ENCODE measurements at places on chromosomes 1 and 21. TPM values are rescaled to one million over a fixed set of nuclear protein-coding genes. Genes with fewer than 3 reads are reported as not detected.
A peak's percentile ranks its signal among the peaks of the same experiment; 100 is the strongest.

The KANK4 gene
- 0.25 TPM for total RNA-seq

The RSPH1 gene
- total RNA-seq: 0.32 TPM

The FLG2 gene
- not detected for total RNA-seq

The LAMC2 gene
- total RNA-seq: 2.4 TPM

The TTLL10 gene
- not detected for total RNA-seq

The CATSPER4 gene
- total RNA-seq: not detected

The SYCP1 gene
- not detected for total RNA-seq

The CFAP107 gene
- not detected for total RNA-seq

The TMEM52 gene
- total RNA-seq: not detected

The PTPRC gene
- 0.86 TPM for total RNA-seq

DNA sequence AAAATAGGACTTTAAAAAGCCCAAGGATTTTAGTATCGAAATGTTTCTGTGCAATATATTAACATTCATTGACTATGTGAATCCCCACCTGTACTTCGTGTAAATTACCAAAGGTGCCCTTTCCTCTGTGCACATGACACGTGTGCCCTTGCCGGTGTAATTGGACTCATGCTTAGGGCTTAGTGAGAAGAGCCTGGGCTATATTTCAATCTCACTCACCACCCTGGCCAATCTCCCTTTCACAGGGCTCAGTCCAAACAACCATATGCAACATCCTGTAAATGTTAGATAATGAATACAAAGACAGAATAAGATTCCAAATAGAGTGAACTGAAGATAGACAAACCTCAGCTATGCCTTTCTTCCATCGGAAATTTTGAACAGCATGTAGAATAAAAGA is 564.3 kb downstream of the USP25 start:
- no peaks in the 10 kb centered on the region for H3K36me3 ChIP-seq
- no peak overlapping the region for H3K4me3 ChIP-seq
- H3K27ac ChIP-seq: no peak overlapping the region
- H3K27me3 ChIP-seq: no peaks in the 10 kb centered on the region
- no peaks in the 10 kb centered on the region for H3K4me1 ChIP-seq

GRCh38 chr1:9203511-9203982 is 31.0 kb upstream of the H6PD start:
- H3K4me3 ChIP-seq: no peak overlapping the region
- no peaks in the 10 kb centered on the region for H3K36me3 ChIP-seq
- no peak for DNase-seq
- H3K27ac ChIP-seq: no peak overlapping the region
- no peaks in the 10 kb centered on the region for H3K27me3 ChIP-seq

DNA sequence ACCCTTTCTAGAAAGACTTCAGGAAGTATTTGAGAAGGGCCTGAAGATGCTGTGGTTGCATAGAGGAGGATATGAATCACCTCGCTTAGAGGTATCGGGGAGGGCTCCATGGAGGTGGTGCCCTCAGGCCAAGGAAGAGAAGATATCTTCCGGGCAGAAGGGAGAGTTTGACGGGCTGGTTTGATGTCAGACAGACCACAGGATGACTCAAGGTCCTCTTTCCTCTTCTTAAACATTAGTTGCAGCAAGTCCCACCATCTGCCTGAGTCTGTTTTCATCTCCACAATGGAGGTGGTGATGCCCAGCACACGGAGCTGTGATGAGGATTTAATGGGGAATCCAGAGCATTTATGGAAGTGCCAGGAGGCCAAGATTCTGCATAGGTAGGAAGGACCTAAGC is 25.1 kb upstream of the RUNX3 start:
- peak; percentile 70 for DNase-seq
- no peaks in the 10 kb centered on the region for H3K36me3 ChIP-seq
- no peak overlapping the region for H3K27ac ChIP-seq
- H3K4me3 ChIP-seq: no peak overlapping the region
- H3K4me1 ChIP-seq: 0 out of 2 replicates have a peak, but pooled peaks cover 8% of the 10 kb centered on the region
- no peaks in the 10 kb centered on the region for H3K27me3 ChIP-seq

DNA sequence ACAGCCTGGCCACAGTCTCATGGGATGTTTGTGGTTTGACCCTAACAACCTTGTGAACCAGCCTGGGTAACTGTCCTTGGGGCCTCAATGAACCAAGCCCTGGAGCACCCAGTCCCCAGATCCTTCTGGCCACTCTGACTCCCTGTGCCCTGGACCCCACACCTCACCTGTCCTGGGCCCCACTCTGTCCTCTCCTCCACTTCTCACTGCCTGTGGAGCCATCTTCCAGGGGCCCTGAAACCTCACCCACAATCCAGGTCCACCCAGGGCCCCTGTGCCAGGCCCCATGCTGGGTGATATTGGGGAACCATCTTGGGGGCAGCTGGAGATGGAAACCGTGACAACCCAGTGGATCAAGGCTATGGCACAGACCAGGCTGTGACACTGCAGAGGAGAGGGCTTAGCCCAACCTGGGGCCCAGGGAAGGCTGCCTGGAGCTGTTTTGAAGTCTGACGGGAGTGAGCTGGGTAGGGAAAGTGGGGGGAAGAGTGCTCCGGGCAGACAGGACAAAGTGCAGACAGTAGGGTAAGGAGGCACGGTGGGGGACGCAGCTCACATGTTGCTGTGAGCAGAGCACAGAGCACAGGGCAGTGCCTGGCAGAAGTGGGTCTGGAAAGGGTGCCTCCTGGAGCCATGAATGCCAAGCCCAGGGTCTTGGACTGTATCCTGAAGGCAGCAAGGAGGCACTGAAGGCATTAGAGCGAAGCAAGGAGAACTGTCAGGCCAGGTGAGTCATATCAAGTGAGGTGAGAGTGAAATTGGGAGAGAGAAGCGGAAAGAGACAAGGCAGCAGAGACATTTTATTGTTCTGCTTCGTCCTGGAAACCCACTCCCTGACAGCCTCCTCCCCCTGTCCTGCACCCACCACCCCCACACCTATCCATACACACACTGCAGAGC is 12.1 kb upstream of the LRP8 start:
- peaks cover 5% of the 10 kb centered on the region for H3K4me1 ChIP-seq
- no peak for DNase-seq
- no peak overlapping the region for H3K4me3 ChIP-seq
- no peak overlapping the region for H3K27ac ChIP-seq
- peaks cover 20% of the 10 kb centered on the region for H3K27me3 ChIP-seq

- H3K27me3 ChIP-seq: peaks cover 29% of the 10 kb centered on the region
- H3K27ac ChIP-seq: no peak overlapping the region
- no peak for DNase-seq
- H3K4me3 ChIP-seq: no peak overlapping the region
- H3K36me3 ChIP-seq: no peaks in the 10 kb centered on the region
- H3K4me1 ChIP-seq: no peaks in the 10 kb centered on the region
Observed at GRCh38 chr1:101382135-101382534, 145.3 kb downstream of the S1PR1 start.

DNA sequence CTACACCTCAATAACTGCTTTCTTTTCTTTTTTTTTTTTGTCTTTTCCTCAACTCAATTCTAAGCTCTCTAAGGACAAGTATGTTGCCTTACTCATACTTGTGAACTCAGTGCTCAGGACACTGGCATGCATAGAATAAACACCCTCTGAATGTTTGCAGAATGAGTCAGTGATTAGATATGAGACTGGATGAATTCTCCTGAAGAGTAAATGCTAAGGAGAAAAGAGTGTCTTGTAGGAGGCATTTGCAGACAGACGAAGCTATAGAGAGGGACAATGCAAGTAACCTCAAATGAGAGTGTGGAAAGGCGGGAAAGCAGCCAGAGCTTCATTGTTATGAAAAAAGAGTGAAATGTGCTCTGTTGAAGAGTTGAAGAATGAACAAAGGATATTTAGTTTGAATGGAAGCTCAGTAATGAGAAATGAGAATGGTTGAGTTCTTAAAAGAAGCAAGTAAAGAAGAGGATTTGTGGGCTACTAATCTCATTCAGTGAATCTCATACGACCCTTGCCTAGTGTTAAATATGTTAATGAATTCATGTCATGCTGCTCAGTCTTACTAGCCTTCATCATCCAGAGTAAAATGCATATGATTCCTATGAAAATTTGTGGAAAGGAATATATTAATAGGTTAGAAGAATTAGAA is 166.1 kb upstream of the DPYD start:
- no peaks in the 10 kb centered on the region for H3K36me3 ChIP-seq
- peaks cover 29% of the 10 kb centered on the region for H3K4me1 ChIP-seq
- peak; percentile 94 for DNase-seq

- H3K27ac ChIP-seq: peak overlapping the region; percentile 23
- DNase-seq: peak; percentile 67
- peak overlapping the region; percentile 22 for H3K4me3 ChIP-seq
- no peaks in the 10 kb centered on the region for H3K36me3 ChIP-seq
Observed at GRCh38 chr1:94094469-94095111, 26.4 kb downstream of the ABCA4 start.

GRCh38 chr1:149986486-149987296 is 23.8 kb downstream of the OTUD7B start:
- H3K4me3 ChIP-seq: peak overlapping the region; percentile 64
- H3K36me3 ChIP-seq: no peaks in the 10 kb centered on the region
- DNase-seq: peak; percentile 87
- no peaks in the 10 kb centered on the region for H3K27me3 ChIP-seq
- H3K27ac ChIP-seq: peak overlapping the region; percentile 68
- H3K4me1 ChIP-seq: peaks cover 37% of the 10 kb centered on the region

GRCh38 chr1:102241431-102242338 is 245.0 kb upstream of the OLFM3 start:
- no peak overlapping the region for H3K27ac ChIP-seq
- H3K27me3 ChIP-seq: no peaks in the 10 kb centered on the region
- H3K4me3 ChIP-seq: no peak overlapping the region
- no peaks in the 10 kb centered on the region for H3K4me1 ChIP-seq
- DNase-seq: no peak
- H3K36me3 ChIP-seq: no peaks in the 10 kb centered on the region

DNA sequence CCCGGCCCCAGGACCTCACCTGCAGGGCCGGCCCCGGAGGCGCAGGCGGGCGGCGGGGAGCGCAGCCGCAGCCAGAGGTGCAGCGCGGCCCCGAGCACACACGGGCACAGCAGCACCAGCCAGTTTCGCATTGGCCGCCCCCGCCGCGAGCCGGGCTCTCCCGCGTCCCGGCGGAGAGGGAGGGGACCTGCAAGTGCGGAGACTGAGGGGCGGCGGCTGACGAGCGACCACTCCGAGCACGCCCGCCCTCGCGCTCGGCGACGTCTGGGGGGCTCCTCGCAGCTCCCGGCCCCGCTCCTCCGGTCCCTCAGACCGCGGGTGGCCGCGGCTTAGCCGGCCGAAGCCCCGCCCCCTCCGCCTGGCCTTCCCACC is at the start of gene B3GALNT2:
Gene B3GALNT2, minus strand, starts transcription at position 331 of the 372 bp plus-strand sequence. Its CDS starts 200 bp downstream, at position 131.
- no peaks in the 10 kb centered on the region for H3K36me3 ChIP-seq
- peak within 1 kb of the TSS; percentile 98 for H3K27ac ChIP-seq
- H3K4me1 ChIP-seq: peaks cover 20% of the 10 kb centered on the region
- H3K27me3 ChIP-seq: no peaks in the 10 kb centered on the region
- DNase-seq: no peak
- peak within 1 kb of the TSS; percentile 88 for H3K4me3 ChIP-seq

- no peak for DNase-seq
- peak overlapping the region; percentile 72 for H3K4me3 ChIP-seq
- H3K36me3 ChIP-seq: no peaks in the 10 kb centered on the region
- no peaks in the 10 kb centered on the region for H3K27me3 ChIP-seq
- peak overlapping the region; percentile 97 for H3K27ac ChIP-seq
Observed at GRCh38 chr1:39205781-39206464, 1.4 kb downstream of the MACF1 start.

- DNase-seq: no peak
- no peaks in the 10 kb centered on the region for H3K4me1 ChIP-seq
Observed at GRCh38 chr1:59927213-59927612, 640 bp upstream of the CYP2J2 start.

GRCh38 chr1:39392851-39393573 is 98.4 kb upstream of the BMP8A start:
- peaks cover 71% of the 10 kb centered on the region for H3K4me1 ChIP-seq
- H3K36me3 ChIP-seq: peaks cover 4% of the 10 kb centered on the region
- no peak for DNase-seq
- H3K27ac ChIP-seq: peak overlapping the region; percentile 79
- H3K4me3 ChIP-seq: peak overlapping the region; percentile 36

- H3K27ac ChIP-seq: no peak overlapping the region
- H3K27me3 ChIP-seq: no peaks in the 10 kb centered on the region
- no peak for DNase-seq
Observed at GRCh38 chr1:6675941-6676340, 25.7 kb downstream of the DNAJC11 start.

DNA sequence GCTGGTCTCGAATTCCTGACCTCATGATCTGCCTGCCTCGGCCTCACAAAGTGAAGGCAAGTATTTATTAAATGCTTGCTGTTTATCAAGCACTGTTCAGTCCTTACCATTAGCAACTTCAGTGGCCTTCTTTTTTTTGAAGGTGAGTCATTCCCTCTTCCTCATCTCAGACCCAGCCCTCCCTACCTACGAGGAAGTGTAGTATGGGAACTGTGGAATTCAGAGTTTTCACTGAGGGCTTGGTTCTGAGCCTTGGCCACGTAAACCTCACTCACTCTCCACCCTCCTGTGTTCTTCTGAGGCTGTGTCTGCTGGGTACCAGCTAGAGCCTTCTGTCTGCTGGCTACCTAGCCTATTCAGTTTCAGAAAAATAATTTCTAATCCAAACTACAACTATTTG is 218.3 kb upstream of the SGIP1 start:
- H3K4me1 ChIP-seq: peaks cover 20% of the 10 kb centered on the region
- H3K27ac ChIP-seq: peak overlapping the region; percentile 68
- DNase-seq: peak; percentile 53
- H3K27me3 ChIP-seq: no peaks in the 10 kb centered on the region

GRCh38 chr1:59039551-59039950 is 255.7 kb upstream of the JUN start:
- no peaks in the 10 kb centered on the region for H3K27me3 ChIP-seq
- no peak for DNase-seq
- no peak overlapping the region for H3K27ac ChIP-seq
- no peaks in the 10 kb centered on the region for H3K36me3 ChIP-seq

DNA sequence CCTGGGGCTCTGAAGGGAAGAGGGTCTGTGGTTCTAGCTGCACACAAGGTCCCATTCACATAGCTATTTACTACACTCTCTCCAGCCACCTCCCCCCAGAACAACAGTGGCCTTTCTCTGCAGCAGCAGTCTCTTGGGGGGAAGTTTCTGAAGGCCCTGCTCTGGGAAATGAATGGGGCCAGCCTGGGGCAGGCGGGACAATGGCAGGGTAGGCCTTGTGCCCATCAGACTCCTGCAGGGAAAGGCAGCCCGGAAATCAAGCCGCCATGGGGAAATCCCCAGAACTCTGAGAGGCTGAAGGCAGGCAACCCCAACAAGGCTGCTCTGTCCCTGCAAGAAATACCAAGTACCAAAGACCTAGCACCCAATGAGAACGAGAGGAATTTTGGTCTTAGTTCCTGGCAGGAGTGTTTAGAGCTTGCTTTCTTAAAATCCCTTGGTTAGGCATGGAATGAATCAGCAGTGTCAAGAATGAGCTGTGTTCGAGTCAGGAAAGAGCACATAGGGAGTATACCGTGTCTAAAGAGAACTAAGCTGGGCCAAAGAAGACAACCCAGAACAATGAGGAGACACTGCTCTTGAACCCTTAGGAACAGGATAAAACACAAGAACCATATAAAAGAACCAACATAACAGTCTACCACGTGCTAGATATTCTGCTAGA is 11.3 kb downstream of the ARHGEF11 start:
- DNase-seq: peak; percentile 27
- H3K4me3 ChIP-seq: no peak overlapping the region
- no peak overlapping the region for H3K27ac ChIP-seq
- no peaks in the 10 kb centered on the region for H3K27me3 ChIP-seq
- no peaks in the 10 kb centered on the region for H3K4me1 ChIP-seq

Measured in GM23248 (cell line).